ENCODE measurements at places on chromosomes 11 and 22.

DNA sequence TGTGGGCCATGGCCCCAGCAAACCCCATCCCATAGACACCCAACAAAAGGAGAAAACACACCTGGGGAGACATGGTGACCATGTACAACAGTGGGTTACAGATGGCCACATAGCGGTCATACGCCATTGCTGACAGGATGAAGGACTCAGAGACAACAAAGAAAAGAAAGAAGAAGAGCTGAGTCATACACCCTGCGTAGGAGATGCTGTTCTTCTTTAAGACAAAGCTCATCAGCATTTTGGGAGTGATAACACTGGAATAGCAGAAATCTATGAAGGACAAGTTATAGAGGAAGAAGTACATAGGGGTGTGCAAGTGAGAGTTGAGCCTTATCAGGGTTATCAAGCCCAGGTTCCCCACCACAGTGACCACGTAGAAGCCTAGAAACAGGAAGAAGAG lies 4.9 kb downstream of the OR8B8 start:
- DNase-seq = no peak

GRCh38 chr11:129075757-129076156 lies 116.4 kb downstream of the ARHGAP32 start:
- no peak for DNase-seq

DNA sequence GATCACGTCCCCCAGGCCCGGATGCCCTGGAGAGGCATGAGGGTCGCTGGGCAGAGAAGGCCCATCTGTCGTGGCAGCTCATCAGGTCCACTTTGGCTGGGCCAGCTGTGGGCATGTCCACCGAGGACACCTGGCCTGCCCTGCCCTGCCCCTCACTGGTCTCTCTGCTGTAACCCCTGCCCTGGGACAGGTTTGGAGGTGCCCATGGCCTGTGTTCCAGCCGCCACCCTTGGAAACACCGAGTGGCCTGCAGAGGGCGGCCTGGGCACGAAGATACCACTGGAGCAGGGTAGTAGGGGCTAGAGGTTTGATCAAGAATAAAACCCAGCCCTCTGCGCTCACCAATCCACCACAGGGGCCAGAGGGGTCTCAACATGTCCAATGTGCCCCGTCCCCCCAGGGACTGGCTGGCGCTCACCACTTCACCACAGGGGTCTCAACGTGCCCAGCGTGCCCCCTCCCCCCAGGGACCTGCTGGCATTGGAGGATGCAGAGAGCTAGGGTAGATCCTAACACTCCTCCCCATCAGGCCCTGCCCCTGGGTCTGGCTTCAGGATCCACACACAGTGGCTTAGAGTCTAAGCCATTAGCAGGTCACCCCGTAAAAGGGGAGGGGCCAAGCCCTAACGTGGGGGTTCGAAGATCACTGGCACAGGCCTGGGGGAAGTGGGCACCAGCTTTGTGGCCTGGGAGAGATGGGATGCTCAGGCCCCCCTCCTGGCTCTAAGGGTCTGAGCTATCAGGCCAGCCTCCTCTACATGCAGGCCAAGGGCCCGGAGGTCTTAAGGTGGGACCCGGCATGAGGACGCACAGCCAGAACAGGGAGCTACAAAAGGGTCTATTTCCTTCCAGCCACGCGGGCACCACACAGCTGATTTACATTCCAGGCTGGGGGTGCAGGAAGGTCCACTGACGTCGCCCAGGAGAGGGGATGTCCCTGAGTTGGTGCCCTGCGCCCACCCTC lies 1.3 kb upstream of the HDAC10 start:
- DNase-seq = peak; percentile 70

GRCh38 chr22:43346521-43346929 lies 3.4 kb upstream of the SCUBE1 start:
- DNase-seq = peak; percentile 46

DNA sequence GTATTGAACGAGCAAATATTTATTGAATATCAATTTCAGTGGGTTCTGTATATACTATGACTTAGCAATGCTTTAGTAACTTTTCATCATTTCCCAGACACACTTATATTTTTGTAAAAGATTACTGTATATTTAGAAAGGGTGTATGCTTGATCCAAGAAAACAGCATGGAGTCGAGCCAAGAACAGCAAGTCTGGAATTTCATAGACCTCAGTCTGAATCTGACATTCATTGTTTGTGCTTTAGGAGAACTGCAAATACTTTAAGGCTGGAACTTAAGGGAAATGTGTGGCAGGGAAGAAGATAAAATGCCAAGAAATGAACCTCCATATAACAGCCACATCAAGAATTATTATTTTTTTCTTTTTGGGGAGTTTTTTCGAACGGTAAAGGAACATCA lies 1156.8 kb downstream of the LRRC4C start:
- no peak for DNase-seq

- no peak for DNase-seq
Measured at GRCh38 chr11:46900091-46900746, 18.1 kb downstream of the LRP4 start.

- no peak for DNase-seq
Measured at GRCh38 chr22:50435291-50436014, 39.4 kb downstream of the SBF1 start.
